Smooth muscle cell of the brain vasculature (primary cell): ENCODE measurements at places on chromosomes 16 and 17.
A peak's percentile ranks its signal among the peaks of the same experiment; 100 is the strongest.

DNA sequence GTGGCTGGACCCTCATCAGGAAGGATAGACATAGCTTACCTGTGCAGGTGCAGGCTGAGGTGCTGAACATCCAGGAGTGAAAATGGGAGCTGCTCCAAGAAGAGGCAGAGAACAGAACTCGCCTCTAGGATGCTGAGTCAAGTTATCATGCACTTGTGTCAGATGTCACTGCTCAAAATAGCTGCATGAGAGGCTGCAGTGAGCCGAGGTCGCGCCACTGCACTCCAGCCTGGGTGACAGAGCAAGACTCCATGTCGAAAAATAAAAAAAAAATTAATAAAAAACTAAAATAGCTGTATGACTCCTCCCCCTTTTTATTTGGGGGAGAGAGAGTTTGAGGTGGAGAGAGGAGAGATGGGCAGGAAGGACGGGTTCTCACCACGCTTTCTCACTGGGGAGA, 148.8 kb downstream of the FOXL1 start:
- no peak for DNase-seq

DNA sequence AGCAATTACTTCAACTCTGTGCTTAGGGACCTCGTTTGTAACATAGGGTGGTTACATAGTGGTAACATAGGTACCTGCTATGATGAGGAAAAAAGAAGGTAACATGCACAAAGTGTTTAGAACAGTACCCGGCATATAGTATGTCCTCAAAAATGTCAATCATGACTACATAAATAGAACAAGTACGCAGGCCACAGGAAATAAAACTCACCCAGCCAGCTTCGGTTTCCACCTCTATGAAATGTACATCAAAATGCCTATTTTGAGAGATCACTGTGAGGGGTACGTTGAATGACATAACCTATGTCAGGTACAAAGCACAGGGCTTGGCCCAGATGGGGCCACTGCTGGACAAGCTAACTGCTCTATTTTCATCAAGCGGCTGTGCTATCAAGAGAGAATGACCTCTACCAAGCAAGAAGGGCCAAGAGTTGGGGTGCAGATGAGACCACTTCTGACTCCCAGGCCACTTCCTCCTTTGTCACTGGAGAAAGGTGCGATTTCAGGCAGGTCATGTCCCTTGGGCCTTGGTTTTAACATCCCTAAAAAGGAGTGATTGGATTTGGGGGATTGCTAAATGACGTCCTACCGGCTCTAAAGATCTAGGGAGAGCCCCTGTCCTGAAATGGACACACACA, 45.4 kb downstream of the WSB1 start:
- no peak for DNase-seq

DNA sequence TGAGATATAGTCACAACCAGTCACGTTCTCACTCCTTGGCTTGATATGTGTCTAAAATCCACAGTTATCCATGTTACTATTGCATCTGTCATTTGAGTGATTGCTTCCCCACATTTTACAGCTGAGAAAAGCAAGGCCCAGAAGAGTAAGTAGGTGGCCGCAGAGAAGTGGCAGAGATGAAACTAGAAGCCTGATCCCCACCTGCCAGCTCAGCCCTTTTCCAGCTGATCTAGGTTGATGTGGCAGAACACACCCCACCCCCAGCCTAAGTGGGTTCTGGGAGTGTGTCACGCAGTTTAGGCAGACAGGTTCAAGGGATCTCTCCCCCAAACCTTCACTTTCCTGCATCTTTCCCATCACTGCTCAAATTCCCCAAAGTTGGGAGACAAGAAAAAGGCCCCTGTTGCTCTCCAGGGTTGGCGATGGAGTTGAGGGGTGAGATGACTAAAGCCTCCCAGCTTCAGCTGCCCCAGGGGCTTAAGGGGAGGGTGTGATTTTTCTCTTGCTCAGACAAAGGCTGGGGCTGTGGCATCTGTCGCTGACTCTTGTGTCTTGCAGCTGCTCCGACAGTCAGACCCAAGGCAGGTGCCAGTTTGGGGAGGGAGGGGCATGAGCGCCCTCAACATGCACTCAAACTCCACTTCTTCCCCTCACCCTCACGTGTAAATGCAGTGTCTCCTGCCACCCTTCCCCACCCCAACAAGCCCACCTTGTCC, 48.9 kb upstream of the LHX1 start:
- no peak for DNase-seq

DNA sequence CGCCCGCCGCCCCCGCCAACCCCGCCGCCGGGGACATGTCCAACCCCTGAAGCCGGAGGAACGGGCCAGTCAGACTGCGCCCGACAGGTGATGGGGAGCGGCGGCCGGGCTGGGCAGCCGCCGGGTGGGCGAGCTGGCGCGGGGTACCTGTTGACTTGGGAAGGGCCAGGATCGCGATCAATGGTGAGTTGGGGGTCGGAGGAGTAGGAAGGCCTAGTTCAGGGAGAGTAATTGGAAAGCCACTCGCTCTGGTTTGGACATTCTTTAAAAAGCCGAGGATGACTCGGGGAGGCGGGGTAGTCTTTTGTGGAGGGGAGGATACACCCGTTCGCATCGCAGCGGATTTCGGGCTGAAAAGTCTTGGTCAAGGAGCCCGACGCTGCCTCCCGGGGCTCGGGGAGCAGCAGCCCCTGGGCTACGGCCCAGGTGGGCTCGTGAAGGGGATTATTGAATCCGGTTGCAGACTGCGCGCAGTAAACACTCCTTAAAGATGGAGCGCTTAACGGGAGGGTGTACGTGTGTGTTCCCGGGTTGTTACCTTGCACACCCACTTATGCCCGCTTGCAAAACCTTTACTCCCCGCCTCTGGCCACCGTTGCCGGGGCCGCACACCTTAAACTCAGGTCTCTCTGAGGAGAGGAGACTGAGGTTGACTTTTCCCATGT, 123.8 kb downstream of the GOSR1 start:
- no peak for DNase-seq

DNA sequence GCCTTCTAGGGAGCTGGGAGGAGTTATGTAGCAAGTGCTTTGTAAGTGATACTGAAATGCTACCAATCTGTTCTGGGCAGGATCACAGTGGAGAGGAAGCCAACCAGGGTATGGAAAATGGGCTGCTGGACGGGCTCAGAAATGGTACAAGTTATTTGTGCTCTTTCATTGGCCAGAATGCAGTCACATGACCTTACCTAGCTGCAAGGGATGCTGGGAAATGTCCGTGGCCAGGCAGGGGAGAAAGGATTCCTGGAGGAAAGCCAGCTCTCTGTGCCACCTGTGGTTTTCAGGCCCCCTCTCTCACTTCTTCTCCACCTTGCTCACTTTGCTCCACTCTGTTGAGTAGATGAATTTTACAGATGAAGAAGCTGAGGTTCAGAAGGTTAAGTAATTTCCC, 4.8 kb downstream of the EEF2K start:
- DNase-seq: no peak

GRCh38 chr17:8075081-8075480, 12.4 kb downstream of the ALOX12B start:
- no peak for DNase-seq

- peak; percentile 18 for DNase-seq
Measured at GRCh38 chr17:57243171-57243622, 13.1 kb upstream of the MSI2 start.

- DNase-seq: no peak
Measured at GRCh38 chr16:50209546-50210265, 56.6 kb downstream of the TENT4B start.

DNA sequence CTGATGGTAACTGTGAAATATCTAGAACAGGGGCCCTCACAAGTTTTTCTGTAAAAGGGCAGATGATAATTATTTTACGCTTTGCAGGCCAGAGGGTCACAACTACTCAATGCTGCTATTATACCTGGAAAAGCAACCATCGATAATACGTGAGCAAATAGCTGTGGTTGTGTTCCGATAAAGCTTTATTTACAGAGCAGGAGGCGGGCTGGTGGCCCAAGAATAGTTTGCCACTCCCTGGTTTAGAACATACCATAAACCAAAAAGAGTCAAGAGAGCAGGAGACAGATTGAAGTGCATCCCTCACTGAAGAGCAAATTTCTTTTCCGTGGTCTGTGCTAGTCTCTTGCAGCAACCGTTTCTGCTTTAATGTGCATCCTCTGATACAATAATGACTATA, 77.9 kb upstream of the DYNLRB2 start:
- no peak for DNase-seq

DNA sequence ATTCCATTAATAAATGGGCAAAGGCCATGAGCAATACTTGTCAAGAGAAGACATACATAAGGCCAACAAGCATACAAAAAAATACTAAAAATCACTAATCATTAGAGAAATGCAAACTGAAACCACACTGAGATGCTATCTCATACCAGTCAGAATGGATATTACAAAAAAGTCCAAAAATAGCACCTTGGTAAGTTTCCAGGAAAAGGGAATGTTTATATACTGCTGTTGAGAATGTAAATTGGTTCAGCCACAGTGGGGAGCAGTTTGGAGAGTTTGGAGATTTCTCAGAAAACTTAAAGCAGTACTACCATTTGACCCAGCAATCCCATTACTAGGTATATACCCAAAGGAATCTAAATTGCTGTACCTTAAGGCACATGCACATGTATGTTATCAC, 467.7 kb downstream of the CDH11 start:
- no peak for DNase-seq
